ENCODE measurements at places on chromosomes 5 and 9. TPM values are rescaled to one million over a fixed set of nuclear protein-coding genes. Genes with fewer than 3 reads are reported as not detected.
A peak's percentile ranks its signal among the peaks of the same experiment; 100 is the strongest.

DNA sequence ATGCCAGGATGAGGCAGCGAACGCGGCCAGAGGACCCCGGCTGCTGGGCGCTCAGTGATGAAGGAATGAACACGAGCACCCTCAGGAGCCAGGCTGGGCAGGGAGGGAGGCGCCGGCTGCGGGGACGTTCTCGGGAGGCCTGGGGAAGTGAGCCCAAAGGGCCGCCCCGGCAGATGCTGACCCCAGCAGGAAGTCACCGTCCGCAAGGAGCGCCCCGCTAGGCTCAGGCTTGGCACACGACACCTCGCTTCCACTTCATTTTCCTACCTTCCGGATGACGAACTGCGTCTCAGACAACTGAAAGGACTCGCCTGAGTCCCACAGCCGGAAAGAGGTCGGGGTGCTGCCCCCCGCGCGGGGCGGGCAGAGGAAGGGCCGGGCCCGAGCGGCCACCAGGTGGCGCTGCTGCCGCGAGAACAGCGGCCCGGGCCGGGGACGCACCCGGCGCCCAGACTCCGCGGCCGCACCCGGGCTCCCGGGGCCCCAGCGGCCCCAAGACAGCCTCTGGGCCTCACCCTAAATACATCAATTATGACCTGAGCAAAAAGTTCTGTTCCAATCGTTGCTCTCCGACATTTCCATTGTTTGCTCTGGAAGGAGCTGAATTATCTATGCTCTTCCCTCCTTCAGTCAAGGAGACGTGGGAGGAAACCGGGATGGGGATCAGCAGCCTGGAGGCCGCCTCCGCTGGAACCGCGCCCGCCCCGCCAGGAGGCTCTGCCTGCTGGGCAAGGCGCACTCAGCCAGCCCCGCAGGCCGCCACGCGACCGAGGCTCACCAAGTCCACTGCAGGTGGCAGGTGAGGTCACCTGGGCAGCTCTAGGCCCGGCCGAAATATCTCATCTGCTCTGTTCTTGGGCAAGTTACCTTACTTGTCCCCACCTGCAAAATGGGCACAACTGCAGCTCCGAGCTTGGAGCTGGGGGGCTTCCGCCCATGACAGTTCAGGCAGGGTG lies 107.0 kb downstream of the ZNF354C start:
- peak; percentile 42 for DNase-seq

- no peak for DNase-seq
These were observed 135.8 kb downstream of the KDM4C start for GRCh38 chr9:6893350-6894131.

The NIPAL4 gene
- total RNA-seq: 7.1 TPM

The NAIP gene
- 5.1 TPM for total RNA-seq

DNA sequence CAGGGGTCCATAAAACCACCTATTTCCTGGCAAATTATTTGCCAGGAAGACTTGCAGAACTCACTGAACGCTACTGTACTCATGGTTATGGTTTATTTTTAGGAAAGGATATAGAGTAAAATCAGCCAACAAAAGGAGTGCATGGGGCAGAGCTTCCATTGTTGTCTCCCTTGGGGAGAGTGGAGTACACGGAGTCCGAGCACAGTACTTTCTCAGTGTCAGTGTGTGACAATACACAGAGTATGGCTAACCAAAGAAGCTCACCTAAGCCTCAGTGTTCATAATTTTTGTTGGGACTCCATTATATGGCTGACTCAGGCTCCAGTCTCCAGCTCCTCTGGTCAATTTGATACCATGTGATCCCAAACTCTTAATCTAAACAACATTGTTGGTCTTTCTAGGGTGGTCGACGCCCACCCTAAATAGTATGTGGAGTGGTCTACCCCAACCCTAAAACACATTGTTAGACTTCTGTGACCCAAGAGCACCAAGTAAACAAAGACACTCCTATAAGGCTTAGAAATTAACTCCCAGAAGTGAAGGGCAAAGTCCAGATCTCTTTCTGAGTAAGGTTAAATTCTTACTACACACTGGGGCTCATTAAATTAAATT lies 74.9 kb downstream of the SLC44A1 start:
- no peak for DNase-seq

DNA sequence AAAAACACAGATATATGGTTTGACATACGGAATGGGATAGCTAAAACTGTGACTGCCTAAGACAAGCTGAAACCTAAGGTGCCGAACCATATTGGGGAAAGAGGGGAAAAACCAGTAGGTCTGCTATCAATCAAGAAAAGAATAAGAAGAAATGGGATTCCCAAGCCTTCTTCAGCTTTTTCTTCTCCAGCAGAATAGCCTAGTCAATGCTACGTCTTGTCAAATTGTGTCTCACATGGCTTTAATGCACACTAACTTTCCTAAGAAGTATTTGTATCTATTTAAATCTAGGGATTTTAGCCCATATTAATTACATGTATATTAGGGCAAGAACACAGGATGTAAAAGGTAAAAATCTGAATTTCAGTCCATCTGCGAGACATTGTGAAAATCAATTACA lies 797 bp upstream of the FBXO38 start:
- DNase-seq: no peak

GRCh38 chr9:127209220-127209619 lies 55.4 kb upstream of the GARNL3 start:
- DNase-seq: no peak

GRCh38 chr9:23850690-23851629 lies 24.9 kb upstream of the ELAVL2 start:
- DNase-seq: peak; percentile 9

DNA sequence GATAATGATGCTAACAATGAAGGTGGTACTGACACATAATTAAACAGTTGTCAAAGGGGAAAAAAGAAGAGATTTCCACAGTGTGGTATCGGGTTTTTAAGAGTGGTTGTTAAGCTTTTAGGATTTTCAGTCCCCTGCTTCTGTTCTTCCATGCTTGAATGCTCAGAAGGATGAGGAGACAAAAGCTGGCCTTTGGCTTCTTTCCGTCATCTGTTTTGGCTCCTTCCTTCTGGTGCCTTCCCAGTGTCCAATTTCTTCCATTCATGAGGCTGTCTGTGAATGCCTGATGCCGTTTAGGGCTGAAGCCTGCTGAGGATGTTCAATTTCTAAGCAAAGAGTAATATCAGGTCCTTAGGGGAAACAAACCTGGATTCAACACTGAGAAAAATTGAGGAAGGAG lies 179.6 kb upstream of the GLRA1 start:
- no peak for DNase-seq

GRCh38 chr5:106974272-106974671 lies 696.5 kb downstream of the EFNA5 start:
- DNase-seq: no peak

GRCh38 chr9:750249-750967 lies 91.1 kb upstream of the DMRT1 start:
- DNase-seq: no peak
